ENCODE measurements at places on chromosomes 4 and X.

DNA sequence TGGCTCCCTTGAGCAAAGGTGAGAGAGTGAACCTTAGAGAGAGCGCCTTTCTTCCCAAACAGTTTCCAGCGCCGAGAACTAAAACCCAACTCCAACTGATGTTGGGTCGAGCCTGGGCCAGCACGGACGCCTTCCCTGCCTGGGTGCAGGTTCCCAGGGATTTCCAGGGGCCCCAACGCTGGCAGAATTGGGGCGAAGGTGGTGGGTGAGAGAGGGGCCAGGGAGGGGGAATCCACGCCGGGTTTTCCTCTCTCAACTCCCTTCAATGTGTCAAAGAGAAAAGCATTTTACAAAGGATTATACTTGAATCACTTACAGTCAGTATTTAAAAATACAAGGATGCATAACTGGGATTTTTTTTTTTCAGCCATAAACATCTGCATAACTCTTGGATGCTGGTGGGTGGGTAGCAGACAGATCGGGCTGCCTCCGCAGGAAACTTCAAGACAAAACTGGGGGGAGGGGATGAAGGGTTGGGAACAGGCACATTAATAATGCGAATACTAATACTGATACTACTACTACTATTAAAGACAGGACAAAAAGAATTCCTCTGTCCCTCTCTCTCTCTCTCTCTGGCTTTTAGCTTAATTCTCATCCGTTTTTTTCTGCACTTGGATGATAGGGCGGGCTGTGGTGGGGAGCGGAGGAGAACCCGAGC lies 1.3 kb upstream of the ARX start:
- DNase-seq = no peak

DNA sequence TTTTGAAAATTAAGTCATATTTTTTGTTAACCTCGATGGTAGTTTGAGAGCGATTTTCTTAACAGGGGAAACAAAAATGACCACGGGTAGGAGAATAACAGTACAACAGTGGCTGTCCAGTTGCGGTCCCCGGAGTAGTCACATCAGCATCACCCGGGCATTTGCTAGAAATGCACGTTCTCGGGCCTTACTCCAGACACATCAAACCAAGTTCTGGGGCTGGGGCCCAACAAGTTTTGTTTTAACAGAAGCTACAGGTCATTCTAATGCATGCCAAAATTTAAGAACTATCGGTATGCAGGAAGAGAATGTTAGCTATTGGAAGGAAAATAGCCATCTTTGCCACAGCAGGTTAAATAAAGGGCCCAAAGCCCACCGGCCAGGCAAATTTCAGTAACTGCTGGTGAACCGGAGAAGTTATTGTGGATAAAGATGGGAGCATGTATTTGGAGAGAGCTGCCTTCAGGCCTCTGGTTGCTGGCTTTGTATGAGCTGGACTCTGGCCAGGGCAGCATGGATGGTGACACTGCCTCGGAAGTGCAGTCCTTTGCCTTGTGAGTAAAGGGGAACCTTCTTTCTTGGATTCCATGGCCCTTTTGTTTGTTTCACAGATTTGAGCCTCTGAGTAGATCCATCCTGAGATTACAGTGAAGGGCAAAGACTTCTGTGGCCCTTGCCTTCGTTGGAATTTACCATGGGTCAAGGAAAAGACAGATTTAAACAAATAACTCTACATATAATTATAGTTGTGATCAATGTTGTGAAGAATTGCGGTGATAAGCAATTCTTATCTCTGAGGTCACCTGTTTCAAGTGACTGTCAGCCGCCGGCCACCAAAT lies 62.1 kb downstream of the TBC1D14 start:
- no peak for DNase-seq

GRCh38 chrX:22952010-22952409 lies 47.8 kb upstream of the DDX53 start:
- DNase-seq = no peak

DNA sequence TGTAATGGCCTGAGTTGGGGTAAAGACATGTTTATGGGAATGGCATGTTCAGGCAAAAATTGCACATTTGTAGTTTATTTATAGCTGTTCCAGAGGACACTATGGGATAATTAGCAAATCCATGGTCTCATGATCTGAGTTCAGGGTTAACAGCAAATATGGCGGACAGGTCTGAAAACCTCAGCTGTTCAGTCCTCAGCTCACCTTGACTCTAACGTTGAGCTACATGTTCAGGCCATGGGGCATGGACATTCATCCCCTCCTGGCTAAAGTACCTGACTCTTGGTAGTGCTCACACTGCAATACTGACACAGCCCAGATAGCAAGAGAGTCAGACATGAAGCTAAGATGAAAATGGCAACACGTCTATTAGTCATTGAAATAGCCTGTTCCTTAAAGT lies 161.6 kb upstream of the GPC4 start:
- no peak for DNase-seq

GRCh38 chr4:23884261-23884660 lies 5.6 kb downstream of the PPARGC1A start:
- no peak for DNase-seq

DNA sequence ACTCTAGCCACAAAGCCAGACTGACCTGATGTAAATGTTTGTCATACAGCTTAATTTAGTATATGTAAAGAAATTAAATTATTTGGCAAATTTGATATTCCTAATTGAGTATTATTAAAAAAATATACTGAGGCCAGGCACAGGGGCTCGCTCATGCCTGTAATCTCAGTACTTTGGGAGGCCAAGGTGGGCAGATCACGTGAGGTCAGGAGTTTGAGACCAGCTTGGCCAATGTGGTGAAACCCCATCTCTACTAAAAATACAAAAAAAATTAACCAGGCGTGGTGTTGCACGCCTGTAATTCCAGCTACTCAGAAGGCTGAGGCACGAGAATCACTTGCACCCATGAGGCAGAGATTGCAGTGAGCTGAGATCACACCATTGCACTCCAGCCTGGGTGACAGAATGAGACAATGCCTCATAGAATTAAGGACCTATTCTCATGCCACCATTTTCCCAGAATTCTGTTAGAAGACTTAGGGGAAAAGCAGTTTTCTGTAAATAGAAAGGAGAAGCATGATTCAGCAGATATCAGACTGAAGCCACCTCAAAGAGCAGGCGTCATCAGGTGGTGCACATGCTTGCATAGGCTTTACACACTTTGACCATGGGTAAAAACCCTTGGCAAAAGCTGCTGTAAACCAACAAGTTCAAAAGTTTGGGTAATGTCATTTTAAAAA lies 6.1 kb downstream of the UBQLN2 start:
- DNase-seq = no peak

GRCh38 chr4:176437756-176438155 lies 118.0 kb downstream of the SPCS3 start:
- DNase-seq = no peak

DNA sequence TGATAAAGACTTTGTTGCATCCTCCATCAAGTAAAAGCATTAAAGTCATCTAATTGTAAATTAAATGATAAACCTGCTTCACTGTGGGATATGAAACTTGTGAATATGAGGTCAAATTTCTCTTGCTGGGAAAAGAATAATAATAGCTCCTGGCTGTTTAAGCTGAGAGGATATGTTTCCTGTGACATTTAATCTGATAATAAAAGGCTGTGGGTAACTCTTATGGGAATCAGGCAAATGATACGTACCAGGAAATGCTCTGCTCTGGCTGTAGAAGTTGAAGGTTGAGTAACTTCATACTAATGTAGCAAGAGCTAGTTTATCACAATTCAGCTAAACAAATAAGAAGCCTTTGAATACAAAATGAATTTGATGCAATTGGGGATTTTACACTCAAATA lies 574.6 kb downstream of the RAPGEF2 start:
- DNase-seq = no peak

DNA sequence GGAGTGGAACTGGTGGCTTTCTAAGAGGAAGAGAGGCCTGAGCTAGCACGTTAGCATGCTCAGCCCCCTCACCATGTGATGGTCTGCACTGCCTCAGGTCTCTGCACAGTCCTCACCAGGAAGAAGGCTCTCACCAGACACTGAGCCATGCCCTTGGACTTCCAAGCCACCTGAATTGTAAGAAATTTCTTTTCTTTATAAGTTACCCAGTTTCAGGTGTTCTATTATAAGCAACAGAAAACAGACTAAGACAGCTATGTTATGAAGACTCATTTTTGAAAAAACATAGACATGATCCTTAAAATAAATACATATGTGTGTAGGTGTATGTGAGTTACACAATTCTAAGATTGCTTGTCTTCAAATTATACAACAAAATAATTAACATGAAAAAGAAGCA lies 74.7 kb downstream of the CEP44 start:
- no peak for DNase-seq

- no peak for DNase-seq
Observed at GRCh38 chrX:44282753-44283152, 60.7 kb downstream of the EFHC2 start.

- no peak for DNase-seq
Observed at GRCh38 chr4:104727643-104728042, 232.9 kb upstream of the CXXC4 start.

DNA sequence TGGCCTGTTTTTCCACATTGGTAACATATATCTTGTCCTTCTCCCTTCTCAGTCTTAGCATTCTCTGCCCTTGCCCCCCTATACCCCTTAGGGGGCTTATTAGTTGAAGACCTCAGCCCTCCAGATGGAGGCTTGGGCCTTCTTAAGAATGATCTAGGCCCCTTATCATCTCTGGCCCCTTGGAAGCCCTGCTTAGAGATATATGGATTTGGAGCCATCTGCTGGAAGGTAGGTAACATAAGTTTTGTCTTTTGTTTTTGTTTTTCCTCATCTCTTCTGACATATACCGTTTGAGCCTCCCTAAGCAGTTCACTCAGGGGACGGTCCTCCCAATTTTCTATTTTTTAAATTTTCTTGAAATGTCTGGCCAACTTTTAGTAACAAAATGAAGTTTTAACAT lies 48.3 kb upstream of the NAP1L2 start:
- no peak for DNase-seq

DNA sequence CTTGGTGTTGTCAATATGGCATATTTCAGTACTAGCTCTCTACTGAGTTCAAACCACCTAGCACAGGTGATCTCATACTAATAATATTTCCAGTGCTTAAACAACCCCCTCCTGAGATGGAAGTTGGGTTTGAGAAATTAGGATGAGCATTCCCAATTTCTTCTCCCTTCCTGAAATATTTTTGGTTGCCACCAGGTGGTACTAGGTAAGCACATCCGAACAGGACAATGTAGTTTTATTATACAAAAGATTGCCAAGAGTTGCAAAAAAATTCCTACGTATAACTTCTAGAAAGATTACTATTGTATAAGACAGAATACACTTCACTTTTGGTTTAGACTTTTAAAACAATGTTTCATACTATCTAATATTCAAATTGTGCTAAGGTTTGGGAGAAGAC lies 484.5 kb downstream of the PACRGL start:
- DNase-seq = no peak

- no peak for DNase-seq
Observed at GRCh38 chr4:95877636-95878035, 37.7 kb downstream of the PDHA2 start.

DNA sequence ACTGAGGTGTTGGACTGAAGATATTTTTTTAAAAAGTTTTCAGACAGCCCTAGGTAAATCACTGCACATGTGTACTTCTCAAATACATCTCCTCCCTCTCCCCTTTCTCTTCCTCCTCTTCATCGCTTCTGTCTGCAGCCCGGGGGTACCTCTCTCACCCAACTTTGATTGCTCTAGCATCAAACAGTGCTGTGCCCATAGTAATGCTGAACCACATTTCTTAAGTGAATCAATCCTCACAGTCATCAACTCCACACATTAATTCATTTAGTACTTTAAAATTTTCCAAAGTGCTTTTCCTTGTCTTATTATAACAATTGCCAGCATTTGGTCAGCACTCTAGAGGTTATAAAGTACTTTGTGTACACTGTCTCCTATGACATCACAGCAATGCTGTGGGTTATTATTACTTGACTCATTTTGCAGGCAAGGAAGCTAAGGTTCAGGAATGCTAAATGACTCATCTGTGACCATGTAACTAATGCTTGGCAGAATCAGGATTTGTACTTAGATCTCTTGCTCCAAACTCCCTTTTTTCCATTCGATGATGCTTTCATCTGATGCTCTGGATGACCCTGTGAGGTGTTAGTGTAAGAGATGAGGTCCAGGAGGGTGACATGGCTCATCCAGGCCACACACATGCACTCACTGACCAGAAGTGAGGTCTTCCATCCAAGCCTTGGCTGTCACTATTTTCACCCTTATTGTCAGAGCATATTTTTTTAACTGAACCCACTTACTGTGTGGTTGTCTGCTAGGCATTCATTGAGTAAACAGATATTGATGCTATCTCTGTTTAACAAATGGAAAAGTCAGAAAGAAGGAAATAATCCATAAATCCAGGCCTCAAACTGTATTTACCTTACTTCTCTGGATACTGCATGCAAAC lies 58.8 kb downstream of the RHOH start:
- no peak for DNase-seq
